Vein endothelial cell (primary cell): ENCODE measurements at places on chromosomes 11 and 22. TPM values are rescaled to one million over a fixed set of nuclear protein-coding genes. Genes with fewer than 3 reads are reported as not detected.

KRTAP5-8 gene
- not detected in 2 replicates for total RNA-seq

P2RY2 gene
- 3.3 and 5.7 TPM in 2 replicates for total RNA-seq

MOGAT2 gene
- not detected in 2 replicates for total RNA-seq

RCOR2 gene
- total RNA-seq: 0.29 and 0.98 TPM in 2 replicates

LIN7C gene
- 44.7 and 52.3 TPM in 2 replicates for total RNA-seq

GRM5 gene
- total RNA-seq: 0.33 and 0.67 TPM in 2 replicates

LRP4 gene
- 1.4 and 2.0 TPM in 2 replicates for total RNA-seq
